ENCODE measurements at places on chromosomes 5 and 9.

DNA sequence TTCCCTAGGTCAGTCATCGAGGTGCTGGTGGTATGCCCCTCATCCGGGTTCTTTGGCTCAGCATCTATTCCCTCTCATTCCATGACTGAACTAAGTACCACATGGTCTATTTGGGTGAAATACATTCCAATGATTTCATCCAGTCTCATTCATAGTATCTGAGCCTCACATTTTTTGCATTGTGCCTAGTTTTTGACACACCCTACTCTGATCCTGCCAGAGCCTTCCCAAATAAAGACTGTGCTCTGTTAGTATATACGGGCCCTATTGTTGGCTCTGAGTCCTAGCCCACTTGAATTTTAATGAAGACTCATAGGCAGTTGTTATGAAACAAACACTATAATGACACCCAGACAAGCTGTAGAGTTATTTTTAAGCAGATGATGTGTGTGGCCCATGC lies 740.7 kb downstream of the CETN3 start:
- no peak for DNase-seq

GRCh38 chr9:20355022-20355421 lies 267.3 kb downstream of the MLLT3 start:
- DNase-seq, result peak; percentile 11

DNA sequence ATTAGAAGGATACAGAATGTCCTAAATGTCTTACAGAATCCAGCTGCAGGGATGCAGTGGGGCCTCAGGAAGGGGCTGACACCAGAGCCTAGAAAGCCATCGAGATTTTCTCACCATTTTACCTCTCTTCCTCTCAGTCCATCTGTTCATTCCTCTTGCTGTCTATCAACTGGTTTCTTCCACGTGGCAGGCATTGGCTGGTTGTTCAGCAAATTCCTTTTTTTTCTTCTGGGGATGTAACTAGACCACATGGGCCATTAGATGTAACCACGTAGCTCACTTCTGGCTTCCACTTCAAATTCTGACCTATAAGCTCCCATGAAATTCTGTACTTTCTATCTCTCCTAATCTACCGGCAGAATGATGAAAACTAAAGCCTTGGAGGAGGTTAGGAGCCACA lies 93.6 kb upstream of the MTAP start:
- no peak for DNase-seq

- DNase-seq, result no peak
These were observed 29.2 kb upstream of the ARHGEF28 start for GRCh38 chr5:73596705-73597328.

DNA sequence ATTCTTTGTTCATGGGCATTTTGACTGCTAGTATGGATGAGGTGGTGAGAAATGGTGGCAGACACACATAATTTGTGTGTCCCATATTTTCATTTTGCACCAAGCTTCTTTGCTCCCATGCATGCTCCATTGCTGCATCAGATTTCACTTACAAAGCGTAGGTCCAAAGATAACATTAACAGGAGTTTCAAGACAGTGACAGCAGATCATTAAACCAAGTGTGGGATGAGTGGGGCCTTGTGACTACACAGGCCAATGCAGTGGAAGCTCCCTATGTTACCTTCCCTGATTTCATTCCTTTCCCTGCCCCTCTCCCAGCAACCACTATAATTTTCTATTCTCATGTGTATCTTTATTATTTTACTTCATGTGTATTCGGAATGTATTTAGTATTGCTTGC lies 142.0 kb downstream of the AOPEP start:
- DNase-seq, result no peak

- DNase-seq, result no peak
These were observed 204.8 kb downstream of the TLE4 start for GRCh38 chr9:79776581-79776980.

GRCh38 chr5:21165344-21165743 lies 1177.3 kb upstream of the CDH18 start:
- no peak for DNase-seq

DNA sequence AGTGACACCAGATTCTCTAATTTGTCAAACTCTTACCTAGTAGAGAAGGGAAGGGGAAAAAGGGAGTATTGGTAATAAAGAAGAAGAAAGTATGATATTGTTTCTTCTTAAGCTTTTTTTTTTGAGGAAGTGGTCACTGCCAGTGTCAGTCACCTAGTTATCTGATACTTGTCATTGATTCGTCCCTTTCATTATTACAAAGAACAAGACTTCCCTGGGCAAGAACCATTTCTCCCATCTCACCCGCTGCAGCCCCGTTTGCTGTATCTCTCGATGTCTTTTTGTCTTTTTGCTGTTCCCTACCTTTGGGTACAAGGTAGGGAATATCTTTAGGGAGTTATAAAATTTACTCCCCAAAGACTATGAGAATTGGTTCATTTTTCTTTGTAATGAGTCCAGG lies 249.0 kb downstream of the ARHGAP26 start:
- no peak for DNase-seq

- DNase-seq, result no peak
These were observed 26.7 kb upstream of the FCN2 start for GRCh38 chr9:134853893-134854292.

DNA sequence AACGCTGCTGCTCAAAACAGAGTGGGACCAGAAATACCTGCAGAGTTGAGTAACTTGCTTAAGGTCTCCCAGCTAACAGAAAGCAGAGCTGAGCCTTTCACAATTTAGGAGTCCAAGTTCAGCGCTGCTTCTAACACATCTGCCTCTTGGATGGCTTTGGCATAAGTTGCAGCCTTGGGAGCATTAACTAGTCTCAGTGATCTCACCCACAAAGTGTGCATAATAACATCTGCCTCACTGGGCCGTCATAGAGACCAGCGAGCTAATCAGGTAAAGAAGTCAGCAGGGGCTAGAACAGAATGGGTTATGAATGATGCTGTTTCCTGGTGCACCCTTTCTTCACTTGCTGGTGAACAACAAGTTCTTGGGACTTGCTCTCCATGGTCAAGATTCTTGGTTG lies 36.5 kb downstream of the WWC1 start:
- DNase-seq, result no peak

DNA sequence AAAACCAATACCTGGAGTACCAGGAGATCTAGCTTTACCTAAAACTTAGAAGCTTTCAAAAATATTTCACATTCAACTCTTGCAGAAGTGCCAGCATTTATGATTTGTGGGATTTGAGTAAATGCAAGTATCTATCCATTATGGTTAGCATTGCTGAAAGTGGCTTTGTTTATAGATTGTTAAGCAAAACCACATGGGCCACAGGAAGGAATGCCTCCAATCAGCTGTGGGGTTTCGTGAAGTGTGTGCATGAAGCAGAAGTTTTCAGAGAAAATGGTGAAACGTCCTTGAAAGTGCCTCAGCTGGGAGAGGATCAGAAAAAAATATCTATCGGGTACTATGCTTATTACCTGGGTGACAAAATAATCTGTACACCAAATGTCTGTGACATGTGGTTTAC lies 4.2 kb downstream of the LECT2 start:
- peak; percentile 52 for DNase-seq

- DNase-seq, result no peak
These were observed 83.8 kb upstream of the STC2 start for GRCh38 chr5:173411791-173412555.

DNA sequence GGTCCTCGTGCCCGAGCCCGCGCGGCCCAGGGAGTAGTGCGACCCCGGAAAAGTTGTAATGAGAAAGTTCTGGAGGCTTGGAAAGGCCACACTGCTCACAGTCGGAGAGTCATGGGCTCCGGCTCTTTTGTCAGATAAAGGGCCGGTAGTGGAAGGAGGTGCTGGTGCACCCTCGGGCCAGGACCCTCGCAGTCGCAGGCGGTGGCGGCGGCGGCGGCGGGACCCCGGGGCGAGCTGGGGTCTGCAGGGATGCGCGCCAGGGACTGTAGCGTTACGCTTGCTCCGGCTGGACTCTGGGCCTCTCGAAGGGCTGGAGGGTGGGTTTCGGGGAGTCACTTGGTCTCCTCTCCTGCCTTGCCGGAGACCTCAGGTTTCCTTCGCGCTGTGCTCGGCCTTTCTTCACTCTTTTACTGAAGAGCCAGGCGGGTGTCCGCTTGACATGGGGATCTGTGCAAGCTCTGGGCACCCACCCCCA lies 1.5 kb downstream of the RORB start:
- DNase-seq, result no peak

DNA sequence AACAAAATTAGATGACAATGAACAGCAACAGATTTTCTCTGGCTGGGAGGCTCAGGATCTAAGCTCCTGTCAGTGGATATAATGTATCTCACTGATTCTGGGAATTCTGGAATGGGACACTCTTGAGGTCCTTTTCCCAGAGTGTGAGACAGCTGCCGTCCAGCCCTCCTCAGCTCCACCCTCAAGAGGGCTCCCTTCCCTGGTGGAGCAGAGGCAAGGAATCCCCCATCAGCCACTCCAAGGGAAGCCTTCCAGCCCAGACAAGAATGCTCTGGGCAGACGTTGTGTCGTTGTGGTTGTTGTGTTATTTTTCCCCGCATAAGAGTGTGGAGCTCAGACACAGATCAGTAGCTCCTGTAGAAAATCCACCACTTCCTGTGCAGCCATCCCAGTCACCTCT lies 47.7 kb upstream of the ATP10B start:
- no peak for DNase-seq

- DNase-seq, result no peak
These were observed 13.2 kb downstream of the CMYA5 start for GRCh38 chr5:79702606-79703380.

- DNase-seq, result no peak
These were observed 14.3 kb downstream of the GEMIN5 start for GRCh38 chr5:154923441-154924430.

GRCh38 chr5:19233573-19233972 lies 754.4 kb downstream of the CDH18 start:
- DNase-seq, result no peak

GRCh38 chr5:132229236-132229635 lies 1.6 kb upstream of the P4HA2 start:
- DNase-seq, result no peak

GRCh38 chr5:94244921-94245320 lies 373.5 kb downstream of the KIAA0825 start:
- DNase-seq, result no peak

DNA sequence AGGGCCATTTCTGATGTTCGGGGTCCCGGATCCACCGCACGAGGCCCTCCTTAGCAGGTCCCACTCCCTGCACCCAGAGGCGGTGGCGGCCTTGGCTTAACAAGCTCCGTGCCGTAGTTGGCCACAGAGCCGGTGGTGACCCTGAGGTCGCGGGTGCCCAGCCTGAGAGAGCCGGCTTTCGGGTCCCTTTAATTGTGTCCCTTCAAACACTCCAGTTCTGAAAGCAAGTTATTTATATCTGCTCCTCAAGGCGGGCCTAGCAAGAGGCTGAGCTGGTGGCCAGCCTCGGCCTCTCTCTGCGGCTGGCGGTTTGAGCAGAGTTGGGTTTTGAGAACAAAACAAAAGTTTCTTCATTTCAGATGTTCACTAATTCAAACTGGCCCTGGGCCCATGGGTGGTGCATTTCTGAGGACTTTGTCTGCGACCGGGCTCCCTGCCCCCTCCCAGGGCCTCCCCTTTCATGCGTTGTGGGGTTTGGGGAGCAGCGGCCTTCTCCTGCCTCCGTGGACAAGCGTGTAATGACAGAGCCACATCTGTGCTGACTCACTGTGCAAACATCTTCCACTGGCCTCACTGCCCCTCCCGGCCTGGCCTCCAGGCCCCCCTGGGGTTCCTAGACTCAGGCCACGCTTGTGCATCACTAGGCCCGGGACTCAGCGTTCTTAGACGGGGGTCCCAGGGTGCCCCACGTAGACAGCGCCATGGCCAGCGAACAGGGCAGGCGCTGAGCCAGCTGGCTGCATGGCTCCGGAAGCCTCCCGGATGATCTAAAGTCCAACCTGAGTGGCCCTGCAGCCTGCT lies 49.4 kb upstream of the COL5A1 start:
- DNase-seq, result peak; percentile 86

DNA sequence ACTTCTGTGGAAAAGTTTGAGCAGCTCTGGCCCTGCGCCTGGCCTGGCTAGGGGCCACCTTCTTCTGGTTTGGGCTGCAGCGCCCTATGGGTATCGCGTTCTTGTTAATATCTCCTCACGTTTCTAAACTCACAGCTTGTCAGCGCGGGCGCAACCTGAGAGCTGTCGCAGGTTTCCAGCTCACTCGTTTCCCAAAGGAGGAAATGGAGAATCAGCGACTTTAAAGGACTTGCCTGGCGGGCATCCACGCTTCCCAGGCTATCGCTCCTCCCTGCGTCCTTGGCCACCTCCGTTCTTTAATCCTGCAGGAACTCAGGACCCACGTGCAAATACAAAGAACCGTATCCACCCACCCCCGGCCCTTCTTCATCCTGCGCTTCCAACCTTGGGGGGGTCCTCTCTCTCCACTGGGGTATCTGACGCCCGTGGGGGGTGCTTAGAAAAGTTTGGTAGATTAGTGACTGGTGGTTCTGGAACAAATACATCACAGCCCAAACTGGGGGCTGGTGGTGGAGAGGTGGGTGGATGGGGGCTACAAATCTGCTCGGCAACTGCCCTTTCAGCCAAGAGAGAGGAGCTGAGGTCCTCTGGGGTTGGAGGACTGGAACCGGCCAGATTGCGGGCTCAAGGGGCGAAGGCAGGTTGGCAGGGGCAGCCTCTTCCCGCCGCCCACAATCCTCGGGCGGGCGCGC lies 578 bp upstream of the PSAT1 start:
- DNase-seq, result no peak

DNA sequence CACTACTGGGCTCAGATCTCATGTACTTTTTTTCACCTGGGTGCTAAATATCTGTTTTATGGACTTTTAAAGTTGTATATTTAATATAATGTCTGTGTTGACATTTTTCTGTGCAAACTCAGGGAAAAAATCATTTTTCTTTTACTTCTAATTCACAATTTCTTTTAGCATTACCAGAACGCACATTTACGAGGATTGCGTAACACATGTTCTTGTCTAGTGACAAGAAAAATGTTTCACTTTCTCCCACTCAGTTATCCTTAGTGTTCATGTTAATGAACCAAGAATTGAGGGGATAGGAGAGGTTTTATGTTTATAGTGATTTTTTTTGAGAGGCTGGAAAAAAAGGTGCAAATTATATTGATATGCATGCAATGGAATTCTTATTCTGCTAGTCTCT lies 86.3 kb upstream of the PJA2 start:
- no peak for DNase-seq

DNA sequence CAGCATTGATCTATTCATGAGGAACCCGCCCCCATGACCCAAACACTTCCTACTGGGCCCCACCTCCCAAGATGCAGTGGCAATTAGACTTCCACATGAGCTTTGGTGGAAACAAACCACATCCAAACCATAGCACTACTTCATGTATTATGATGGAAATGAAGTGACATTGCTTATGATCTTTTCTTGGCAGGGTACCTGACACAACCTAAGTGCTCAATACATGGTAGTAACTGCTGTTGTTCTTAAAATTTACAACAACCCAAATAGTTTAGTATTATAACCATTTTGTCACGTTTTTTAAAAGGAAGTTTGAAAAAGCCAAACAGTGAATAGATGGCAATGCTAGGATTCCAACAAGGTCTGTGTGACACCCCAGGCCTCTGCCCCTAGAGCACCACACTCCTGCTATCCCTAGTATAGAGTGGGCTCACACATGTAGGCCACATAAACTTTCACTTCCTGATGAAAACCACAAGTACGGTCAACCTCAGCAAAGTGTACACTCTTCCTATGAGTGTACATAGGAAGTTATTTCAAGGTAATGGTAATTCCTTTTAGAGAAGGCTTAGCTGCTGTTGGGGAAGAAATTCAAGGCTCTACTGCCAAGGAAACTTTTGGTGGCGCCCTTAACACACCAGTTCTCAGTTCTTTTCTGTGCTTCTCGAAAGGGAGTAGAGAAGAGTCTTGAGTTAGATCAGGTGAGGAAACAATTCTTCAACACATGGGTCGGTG lies 97.6 kb downstream of the ARSB start:
- DNase-seq, result no peak

- no peak for DNase-seq
These were observed 18.0 kb downstream of the HK3 start for GRCh38 chr5:176881021-176881749.

GRCh38 chr5:124232515-124232914 lies 513.9 kb downstream of the ZNF608 start:
- DNase-seq, result no peak
